Natural killer cell treated with Interleukin-12 subunit alpha and Interleukin-12 subunit beta and Interleukin-15 and Interleukin-18, amount 100 ng/mL, for 72 hours (primary cell): ENCODE measurements at places on chromosomes 16 and 17.
A peak's percentile ranks its signal among the peaks of the same experiment; 100 is the strongest.

DNA sequence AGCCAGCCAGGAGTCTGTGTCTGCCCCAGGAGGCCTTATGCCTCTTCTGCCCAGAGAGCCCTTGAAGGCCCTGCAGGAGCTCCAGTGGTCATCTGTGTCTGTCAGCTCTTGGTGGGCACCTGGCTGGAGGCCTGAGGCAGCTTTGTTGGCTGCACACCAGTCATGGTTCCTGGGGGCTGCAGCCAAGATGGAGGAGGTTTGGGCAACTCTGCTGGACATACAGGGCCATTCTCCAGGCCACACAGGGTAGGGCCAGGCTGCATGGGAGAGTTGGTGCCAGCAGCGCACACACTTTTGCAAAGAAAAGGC lies 29.4 kb downstream of the B9D1 start:
- no peak for DNase-seq

GRCh38 chr16:1990351-1991134 lies 773 bp downstream of the SYNGR3 start:
- DNase-seq, result peak; percentile 79

GRCh38 chr16:17229766-17230165 lies 241.0 kb downstream of the XYLT1 start:
- peak; percentile 39 for DNase-seq

GRCh38 chr17:77962348-77962747 lies 3.8 kb downstream of the TNRC6C start:
- no peak for DNase-seq

DNA sequence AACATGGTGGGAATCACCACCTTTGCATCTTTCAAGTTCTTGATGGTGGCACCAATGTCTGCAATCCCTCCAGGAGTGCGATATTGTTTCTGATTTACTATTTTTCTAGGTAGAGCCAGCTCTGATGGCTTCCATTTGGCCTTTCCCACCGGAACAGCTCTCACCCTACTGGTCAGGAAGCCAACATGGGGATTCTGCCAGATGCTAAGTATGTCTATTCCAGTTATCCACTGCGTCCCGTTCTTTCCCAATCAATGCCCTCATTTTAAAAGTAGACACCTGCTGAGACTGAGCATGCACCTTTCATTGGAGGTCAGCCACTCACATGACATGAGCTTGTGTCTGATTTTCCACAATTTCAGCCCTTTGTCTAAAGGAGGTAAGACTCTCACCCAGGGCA lies 23.5 kb downstream of the ZZEF1 start:
- DNase-seq, result no peak

DNA sequence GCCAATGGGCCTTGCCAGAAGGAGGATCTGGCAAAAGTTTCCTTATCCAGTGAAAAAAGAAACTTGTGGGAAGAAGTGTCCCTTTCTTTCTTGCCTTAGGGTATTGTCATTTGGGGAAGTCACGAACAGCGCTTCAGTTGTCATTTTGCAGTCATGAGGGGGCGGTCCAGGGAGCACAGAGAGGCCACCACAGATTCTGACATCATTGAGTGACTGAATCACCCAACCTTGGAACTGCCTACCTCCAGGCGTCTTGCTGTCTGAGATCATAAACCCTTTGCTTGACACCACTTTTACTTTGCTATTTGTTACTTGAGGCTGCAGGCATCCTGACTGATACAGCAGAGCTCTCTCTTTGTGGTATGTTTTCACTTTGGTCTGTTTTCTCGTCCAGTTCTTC lies 3.1 kb upstream of the WSCD1 start:
- DNase-seq, result no peak

GRCh38 chr17:40290629-40291280 lies 3.1 kb downstream of the CDC6 start:
- no peak for DNase-seq

- no peak for DNase-seq
Observed at GRCh38 chr17:33838281-33838680, 416.8 kb upstream of the CCL2 start.

DNA sequence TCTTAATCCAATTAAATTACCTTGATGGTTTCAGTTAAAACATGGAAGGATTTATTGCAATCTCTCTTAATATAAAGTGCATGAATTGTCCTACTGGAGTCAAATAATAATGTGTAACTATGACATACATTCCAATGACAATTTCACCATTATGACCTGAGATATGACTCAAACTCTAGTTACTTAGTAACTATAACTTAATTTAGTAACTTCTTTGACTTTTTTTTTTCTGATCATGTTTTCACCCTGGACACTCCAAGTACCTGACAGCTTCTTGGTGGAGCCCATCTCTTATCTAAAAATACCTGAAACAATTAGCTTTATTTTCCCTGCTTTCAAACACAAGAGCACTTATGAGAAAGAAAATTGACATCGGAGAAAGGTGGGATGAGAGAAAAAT lies 123.7 kb downstream of the STX8 start:
- no peak for DNase-seq

DNA sequence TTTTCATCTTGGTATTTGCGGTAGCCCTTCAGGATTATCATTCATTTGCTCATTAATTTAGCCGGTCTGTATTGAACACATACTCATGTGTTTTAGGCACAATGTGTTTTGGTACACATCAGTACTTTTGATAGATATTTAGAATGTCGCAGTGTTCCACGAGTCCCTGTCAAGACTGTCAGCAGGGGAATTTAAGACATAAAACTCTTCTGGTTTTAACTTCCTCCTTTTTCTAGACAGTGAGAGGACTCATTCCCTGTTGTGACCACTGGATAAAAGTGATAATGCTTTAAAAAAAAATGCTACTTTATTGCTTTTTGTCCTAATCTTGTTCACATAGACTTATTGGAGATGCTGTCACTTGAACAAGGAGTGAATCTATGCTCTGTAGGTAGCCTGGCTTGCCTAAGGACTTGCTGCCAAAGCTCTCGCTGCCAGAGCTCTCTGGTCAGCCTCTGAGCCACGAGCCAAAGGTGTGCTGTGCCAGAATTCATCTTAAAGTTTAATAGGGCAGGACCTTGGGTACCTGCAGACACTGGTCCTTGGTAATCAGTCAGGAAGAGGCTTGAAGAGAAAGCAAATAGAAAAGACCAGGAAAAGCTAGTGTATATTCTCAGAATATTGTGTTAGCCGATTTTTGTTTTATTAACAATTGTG lies 5.4 kb downstream of the DCAF7 start:
- no peak for DNase-seq

GRCh38 chr17:59696682-59697277 lies 10.4 kb downstream of the PTRH2 start:
- DNase-seq, result no peak

- no peak for DNase-seq
Observed at GRCh38 chr17:50590946-50591737, 30.6 kb downstream of the CACNA1G start.

DNA sequence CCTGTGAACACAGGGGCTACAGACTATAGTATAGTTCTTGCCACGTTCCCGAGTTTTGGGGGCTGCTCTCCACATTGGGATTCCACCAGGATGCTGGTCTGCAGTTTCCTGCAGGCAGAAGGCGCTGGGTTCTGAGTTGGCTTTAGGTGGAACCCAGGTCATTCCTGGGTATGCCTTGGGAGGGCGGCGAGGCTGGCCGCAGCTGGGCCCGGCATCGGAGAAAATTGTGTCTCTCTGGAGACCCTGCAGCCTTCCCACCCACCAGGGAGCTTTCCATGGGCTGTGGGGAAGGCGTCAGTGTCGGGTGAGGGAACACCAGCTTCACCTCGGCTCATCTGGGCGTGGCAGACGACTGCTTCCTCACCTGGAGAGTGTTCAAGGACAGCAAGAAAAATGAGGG lies 183.6 kb downstream of the RAB11FIP4 start:
- DNase-seq, result no peak

GRCh38 chr17:34126965-34127364 lies 128.1 kb upstream of the CCL2 start:
- DNase-seq, result no peak

GRCh38 chr17:51751072-51751471 lies 407.4 kb downstream of the CA10 start:
- no peak for DNase-seq

- peak; percentile 76 for DNase-seq
Observed at GRCh38 chr17:58531661-58532554, 17.5 kb upstream of the MTMR4 start.

- no peak for DNase-seq
Observed at GRCh38 chr17:72913142-72913682, 179.3 kb downstream of the SLC39A11 start.

DNA sequence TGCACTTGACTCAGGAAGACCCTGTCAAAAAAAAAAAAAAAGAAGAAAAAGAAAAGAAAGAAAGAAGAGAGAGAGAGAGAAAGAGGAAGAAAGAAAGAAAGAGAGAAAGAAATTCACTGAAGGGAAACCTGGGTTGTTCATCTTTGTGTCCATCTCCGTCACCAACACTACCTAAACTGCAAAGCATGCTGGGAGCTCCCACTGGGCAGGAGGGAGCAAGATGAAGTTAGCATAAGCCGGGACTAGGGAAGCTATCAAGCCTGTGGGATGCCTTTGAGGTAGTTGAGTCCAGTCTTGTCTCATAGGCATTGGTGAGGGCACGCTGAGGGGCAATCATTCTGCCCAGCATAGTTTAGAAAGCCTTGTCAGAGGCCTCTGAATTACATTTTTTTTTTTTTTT lies 7.6 kb upstream of the CBFB start:
- no peak for DNase-seq

DNA sequence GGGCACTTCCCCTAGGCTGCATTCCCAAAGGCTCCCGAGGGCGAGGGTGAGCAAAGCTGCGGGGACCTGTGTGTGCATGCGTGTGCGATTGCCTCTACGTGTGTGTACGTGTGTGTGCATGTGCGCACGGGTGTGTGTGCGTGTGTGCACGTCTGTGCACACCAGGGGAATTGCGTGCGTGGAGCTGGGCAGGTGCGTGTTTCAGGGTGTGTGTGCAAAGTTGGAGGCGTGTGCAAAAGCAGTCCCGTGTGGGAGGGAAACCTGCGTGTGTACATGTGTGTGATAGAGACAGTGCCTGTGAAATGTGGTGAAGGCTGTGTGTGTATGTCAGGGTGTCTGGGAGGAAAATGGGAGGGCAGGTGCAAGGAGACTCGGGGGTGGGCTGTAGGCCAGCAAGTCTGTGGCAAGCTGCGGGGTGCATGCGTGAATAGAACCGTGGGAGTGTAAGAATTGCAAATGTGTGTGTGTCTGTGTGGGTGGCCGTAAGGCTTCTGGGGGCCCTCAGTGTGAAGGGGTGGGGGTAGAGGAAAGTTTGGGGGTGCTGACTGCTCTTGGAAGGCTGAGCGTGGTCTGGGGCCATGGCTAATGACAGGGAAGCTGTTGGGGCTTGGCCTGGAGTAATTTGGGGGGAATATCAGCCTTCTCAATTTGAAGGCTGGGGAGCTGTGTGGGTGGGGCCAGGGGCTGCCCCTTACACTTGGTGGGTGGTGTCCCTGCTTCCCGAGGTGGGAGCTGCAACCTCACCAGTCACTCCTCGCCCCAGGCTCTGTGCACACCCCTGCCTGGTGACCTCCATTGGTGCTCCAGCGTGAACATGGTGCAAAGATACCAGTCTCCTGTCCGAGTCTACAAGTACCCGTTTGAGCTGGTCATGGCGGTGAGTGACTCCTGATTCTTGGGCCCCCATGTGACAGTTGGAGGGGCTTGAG lies 644 bp downstream of the SEC14L5 start:
- DNase-seq, result no peak

- DNase-seq, result no peak
Observed at GRCh38 chr16:65126845-65127624, 5.2 kb upstream of the CDH11 start.

GRCh38 chr16:81784072-81784795 lies 5.1 kb downstream of the PLCG2 start:
- no peak for DNase-seq

DNA sequence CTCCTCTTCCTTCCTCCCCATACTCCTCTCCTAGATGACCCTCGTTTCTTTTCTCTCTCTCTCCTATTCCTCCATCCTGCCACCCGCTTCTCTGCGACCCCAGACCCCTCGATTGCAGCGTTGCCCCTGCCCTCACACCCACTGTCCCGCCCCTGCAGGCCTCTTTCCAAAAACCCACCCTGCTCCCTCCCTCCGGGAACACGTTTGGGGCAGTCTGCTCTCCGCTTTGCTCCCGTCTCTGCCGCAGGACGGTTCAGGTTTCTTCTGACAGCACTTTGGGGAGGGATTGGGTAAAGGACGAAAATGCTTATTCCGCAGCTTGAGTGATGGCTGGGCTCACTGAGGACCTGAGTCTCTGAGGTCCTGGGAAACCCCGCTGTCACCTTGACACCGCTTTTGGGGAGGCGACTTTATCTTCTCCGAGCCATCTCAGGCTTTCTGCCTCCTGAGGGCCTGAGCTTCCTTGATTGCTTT lies 690 bp downstream of the NDE1 start:
- DNase-seq, result no peak

- DNase-seq, result no peak
Observed at GRCh38 chr17:4023220-4023619, 59.0 kb upstream of the ATP2A3 start.

GRCh38 chr17:41394254-41394996 lies 3.0 kb downstream of the KRT31 start:
- no peak for DNase-seq

- no peak for DNase-seq
Observed at GRCh38 chr16:49556606-49557446, 183.2 kb downstream of the C16orf78 start.

DNA sequence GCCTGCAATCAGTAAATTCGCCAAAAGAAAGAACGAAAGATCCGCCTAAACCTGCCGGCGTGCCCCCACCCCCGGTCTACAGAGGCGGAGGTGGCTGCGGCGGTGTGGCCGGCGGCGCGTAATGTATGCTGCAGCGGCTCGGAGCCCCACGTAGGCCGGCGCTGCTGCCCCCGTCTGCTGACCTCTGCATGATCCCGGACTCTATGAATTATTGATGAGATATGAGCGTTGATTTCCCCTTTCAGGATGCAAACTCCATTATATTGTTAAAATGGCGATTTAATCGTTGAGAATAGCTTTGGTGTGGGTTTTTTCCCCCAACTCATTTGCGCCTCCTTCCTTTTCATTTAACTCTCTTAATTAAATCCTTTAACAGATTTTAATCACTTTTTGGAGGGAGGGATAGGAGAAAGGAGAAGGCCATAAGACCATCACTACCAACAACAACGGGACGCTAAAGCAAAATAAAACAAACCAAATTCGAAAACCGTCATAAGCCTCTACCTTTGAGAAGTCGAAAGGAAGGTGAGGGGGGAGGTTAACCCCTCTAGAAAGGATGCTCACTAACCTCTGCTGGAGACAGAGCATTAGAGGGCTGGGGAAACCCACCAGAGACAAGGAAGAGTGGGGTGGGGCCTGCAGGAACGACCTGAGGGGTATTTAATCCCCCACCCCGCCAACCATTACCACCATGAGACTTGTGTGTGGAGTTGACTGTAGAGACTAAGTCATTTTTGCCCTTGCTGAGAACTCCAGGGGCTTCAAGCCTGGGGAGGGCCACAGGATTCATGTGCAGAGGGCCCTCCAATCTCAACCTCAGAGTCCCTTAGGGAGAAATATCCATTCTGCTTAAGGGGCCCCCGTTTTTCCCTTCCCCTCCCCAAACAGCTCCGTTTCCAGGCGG lies 3.4 kb downstream of the HOXB3 start:
- no peak for DNase-seq

DNA sequence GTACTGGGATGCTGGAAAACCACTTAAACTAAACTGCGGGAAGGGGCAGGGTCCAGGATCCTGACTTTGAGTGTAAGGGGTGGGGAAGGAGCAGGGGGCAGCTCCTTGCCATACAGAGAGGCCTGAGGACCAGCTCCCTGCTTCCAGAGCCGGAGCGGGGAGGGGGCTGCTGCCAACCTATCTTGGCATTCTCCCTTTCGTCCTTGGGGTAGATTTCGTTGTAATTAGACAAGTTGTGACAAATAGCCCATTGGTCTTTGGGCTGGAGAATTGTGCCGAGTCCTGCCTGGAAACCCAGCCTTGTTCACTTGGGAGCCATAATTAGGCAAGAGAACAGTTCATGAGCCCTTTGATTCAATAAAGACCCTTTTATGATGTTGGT lies 175.5 kb downstream of the RAB11FIP4 start:
- no peak for DNase-seq

- no peak for DNase-seq
Observed at GRCh38 chr17:77212081-77212832, 71.5 kb downstream of the SEC14L1 start.
